ENCODE measurements at places on chromosomes 7 and 10.

- no peak for DNase-seq
Observed at GRCh38 chr7:112448891-112449290, 1.4 kb upstream of the IFRD1 start.

- no peak for DNase-seq
Observed at GRCh38 chr10:126668505-126668904, 2.0 kb downstream of the C10orf90 start.

GRCh38 chr7:155469-155900 is 36.9 kb upstream of the FAM20C start:
- no peak for DNase-seq

DNA sequence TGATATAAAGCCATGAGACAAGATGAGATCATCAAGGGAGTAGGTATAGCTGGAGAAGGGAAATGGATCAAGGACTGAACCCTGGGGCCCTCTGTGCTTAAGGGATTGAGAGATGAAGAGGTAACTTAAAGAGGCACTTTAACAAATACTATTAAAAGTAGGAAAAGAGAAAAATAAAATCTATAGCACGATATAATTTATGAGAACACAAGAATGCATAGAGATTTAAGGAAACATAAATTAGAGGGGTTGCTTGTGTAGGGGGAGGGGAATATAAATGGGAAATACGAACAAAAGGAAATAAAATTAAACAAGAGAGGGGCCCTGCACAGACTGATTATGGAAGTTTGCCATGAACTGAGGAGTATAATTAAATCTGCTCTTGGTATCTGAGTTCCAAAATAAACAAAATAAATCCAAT is 15.6 kb upstream of the LRRC17 start:
- DNase-seq: no peak

DNA sequence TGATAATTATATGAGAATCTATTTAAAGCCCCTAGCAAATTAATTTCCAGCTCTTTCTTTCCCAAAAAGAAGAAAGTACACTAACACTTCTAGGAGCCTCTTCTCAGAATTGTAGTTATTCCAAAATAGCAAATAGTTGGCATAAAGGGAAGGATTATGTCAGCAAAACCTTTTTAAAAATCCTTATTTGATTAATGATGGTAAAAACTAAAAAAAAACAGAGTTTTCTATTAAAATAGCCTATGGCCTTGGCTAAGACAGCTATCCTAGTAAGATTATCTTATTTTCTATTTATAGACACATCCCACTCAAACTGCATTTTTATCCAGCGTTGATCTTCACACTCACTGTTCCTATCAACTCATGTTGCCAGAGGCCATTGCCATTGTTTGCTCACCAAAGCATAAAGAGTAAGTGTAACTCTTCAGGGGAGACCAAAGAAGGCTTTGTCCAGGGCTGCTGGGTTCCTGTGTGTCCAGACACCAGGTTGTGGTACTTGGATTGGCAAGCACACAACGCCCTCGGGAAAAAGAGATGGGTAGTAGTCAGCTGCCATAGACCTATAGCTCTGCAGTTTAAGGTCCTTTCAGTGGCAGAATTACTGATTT is 31.5 kb downstream of the ACTA2 start:
- no peak for DNase-seq

DNA sequence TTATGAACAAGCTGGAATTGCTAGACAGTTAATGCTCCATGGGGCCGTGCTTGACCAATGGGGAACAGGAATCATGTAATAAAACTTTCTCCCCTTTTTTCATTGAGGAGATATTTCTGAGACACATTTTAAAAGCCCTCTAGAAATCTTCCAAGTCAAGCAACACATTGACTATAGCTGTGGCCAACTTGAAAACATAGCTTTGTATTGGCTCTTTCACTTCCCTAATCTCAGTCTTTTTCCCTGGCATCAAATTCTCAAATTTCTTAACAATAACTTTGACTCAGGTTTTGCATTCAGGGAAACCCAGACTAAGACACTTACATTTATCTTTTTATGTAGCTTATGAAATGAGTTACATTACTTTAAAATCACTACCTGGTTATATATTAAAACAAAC is 947.1 kb upstream of the MBL2 start:
- DNase-seq: no peak

GRCh38 chr10:69745698-69746097 is 56.0 kb upstream of the COL13A1 start:
- no peak for DNase-seq

DNA sequence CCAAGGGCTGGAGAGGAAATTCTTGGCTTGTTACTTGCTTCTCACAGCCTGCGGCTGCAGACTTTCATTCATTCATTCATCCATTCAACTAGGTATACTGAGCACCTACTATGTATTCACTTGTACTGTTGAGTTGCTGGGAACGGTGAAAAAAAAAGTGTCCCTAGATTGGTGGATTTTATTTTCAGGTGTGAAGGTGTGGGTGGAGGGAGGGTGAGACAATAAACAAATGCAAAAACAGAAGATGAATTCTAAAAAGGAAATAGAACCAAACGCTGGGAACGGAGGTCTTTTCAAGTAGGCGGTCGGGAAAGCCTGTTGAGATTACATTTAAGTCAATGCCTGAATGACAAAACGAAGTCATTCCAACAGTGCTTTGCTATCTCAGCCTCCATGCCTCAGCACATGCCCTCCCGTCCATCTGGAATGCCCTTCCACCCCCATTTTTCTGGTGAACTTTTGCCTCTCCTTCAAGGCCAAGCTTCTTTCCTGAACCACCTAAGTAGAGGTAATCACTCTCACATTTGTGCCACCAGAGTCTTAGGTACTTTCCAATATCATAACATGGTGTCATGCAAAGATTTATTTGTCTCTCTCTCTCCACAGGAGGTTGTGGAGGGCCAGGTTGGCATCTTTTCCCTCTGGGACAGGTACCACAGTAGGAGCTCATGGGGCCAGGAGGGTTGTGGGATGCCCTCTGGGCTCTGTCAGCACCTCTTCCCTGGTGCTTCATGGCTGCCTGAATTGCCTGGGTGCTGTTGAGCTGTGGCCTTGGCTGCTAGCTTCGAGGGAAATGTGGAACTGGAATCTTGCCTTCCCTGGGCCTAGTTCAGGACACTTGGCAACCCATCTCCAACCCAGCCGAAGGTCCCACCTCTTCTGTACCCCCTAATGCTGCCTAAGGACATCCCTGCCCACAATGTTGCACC is 5.5 kb downstream of the NKX2-3 start:
- no peak for DNase-seq

Measured in NCI-H1930 (cell line).